Breast epithelium (tissue), 4 donors: ENCODE measurements at places on chromosomes 3 and 15. TPM values are rescaled to one million over a fixed set of nuclear protein-coding genes. Genes with fewer than 3 reads are reported as not detected.

DNA sequence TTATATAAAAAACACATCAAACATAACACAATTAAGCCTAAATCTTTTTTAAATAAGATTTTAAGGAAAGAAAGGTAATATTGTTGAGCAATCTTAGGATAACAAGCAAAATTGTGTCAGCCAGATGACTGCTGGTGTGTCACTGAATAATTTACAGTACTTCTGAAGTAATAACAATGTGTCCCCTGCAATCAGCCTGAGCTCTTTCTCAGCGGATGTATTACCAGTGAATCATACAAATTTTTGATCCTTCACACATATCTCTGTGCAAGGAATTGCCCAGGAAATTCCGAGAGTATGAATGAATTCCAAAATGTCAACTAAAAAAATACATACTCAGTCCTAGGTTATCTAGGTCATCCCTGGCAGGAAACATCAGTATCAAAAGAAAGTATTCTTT lies 76.6 kb upstream of the PTX3 start:
- H3K4me3 ChIP-seq = no peak overlapping the region
- H3K27ac ChIP-seq = no peak overlapping the region
- H3K4me1 ChIP-seq = no peaks in the 10 kb centered on the region
- H3K27me3 ChIP-seq = no peaks in the 10 kb centered on the region
- no peak for DNase-seq

Gene AHSG
- not detected for total RNA-seq

DNA sequence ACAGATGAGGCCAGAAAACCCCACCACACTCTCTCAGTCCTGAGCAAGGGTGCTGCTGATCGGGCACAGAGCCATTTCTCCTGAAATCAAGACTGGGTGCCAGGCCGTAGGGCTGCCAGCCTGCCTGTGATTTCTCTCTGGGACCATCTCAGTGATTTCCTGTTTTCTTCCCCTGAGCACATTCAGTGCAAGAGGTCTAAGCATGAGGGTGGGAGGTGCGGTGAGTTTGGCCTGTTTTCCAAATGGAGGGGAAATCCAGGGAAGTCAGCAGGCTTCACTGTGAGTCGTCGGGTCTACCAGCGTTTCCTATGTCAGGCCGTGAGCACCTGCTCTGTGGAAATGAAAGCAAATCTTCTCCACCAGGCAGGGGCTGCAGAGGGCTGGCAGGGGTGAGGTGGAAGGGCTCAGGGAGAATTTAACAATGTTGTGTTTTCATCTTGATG lies 82.3 kb downstream of the ST6GAL1 start:
- no peak overlapping the region for H3K27ac ChIP-seq
- no peaks in the 10 kb centered on the region for H3K4me1 ChIP-seq
- no peaks in the 10 kb centered on the region for H3K27me3 ChIP-seq
- no peak overlapping the region for H3K4me3 ChIP-seq
- H3K36me3 ChIP-seq = no peaks in the 10 kb centered on the region
- DNase-seq = no peak

DNA sequence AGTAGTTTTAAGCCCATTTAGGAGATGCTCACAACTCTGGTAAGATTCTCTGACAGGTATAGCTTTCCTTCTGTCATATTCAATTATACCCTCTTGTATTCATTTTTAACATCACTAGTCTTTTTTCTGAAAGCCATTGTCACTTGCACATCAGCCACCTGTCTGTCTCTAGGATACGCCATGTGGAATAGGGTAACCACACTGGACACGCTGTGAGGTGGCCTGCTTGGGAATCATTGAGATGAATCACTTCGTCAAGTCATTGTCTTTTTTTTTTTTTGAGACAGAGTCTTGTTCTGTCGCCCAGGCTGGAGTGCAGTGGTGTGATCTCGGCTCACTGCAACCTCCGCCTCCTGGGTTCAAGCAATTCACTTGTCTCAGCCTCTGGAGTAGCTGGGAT lies 7.4 kb downstream of the TM6SF1 start:
- H3K36me3 ChIP-seq = no peaks in the 10 kb centered on the region
- H3K4me1 ChIP-seq = no peaks in the 10 kb centered on the region
- no peak for DNase-seq
- H3K4me3 ChIP-seq = no peak overlapping the region
- no peaks in the 10 kb centered on the region for H3K27me3 ChIP-seq

DNA sequence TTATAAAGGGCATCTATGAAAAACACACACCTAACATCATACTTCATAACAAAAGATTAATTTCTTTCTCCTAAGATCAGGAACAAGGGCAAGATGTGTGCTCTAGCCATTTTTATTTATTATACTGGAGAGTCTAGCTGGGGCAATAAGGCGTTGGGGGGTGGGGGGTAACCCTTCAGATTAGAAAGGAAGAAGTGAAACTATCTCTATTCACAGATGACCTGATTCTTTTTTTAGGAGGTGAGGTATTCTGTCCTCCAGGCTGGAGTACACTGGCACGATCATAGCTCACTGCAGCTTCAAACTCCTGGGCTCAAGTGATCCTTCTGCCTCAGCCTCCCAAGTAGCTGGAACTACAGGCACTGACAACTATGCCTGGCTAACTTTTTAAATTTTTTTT lies 89.5 kb upstream of the MANF start:
- H3K36me3 ChIP-seq = no peaks in the 10 kb centered on the region
- H3K4me3 ChIP-seq = no peak overlapping the region
- no peaks in the 10 kb centered on the region for H3K4me1 ChIP-seq

- H3K36me3 ChIP-seq = no peaks in the 10 kb centered on the region
- H3K27ac ChIP-seq = peak overlapping the region; percentile 99
- DNase-seq = peak; percentile 89
- H3K4me1 ChIP-seq = peaks cover 38% of the 10 kb centered on the region
- no peaks in the 10 kb centered on the region for H3K27me3 ChIP-seq
- H3K4me3 ChIP-seq = no peak overlapping the region
Measured at GRCh38 chr3:50604628-50605588, 6.7 kb downstream of the CISH start.

DNA sequence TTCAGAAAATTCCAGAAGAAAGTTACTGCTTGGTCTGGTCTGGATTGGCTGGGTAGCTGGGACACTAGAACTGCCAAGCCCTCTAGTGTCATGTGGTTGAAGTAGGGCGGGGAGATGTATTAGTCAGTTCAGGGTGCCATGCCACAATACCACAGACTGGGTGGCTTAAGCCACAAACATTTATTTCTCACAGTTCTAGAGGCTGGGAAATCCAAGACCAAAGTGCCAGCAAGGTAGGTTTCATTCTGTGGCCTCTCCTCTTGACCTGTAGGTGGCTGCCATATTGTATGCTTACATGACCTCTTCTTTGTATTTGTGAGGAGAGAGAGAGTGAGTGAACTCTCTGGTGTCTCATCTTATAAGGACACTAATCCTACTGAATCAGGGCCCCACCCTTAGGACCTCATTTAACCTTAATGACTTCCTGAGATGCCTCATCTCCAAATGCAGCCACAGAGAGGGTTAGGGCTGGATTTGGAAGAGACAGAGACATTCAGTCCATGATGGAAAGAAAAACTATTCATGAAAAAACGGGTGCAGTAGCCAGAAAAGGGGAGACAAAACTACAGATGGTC lies 18.1 kb upstream of the ZSCAN2 start:
- H3K36me3 ChIP-seq = no peaks in the 10 kb centered on the region
- DNase-seq = no peak
- H3K27me3 ChIP-seq = no peaks in the 10 kb centered on the region
- H3K4me3 ChIP-seq = no peak overlapping the region
- H3K27ac ChIP-seq = no peak overlapping the region
- no peaks in the 10 kb centered on the region for H3K4me1 ChIP-seq

Gene GOLGA8T
- total RNA-seq = not detected

Gene NAA80
- total RNA-seq = 6.0 TPM

Gene SLC51A
- total RNA-seq = not detected

DNA sequence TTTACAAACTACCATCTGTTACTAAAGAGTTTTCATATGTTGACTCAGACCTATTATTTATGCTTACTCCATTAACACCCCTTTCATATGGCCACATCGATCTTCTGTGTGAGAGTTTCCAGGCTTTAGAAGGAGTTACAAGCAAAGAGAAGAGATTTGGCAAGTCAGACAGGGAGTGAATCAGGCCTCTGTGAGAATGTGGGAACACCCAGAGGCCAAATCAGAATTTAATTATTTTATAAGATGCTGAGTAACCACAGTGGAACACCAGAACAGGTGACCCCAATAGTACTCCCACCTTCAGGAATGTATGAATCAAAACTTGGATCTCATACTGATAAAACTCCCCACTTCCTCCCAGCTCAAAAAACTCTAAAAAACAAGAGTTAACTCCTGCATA lies 42.0 kb downstream of the IFT57 start:
- no peak overlapping the region for H3K27ac ChIP-seq
- no peaks in the 10 kb centered on the region for H3K36me3 ChIP-seq
- DNase-seq = no peak
- no peak overlapping the region for H3K4me3 ChIP-seq

- H3K4me1 ChIP-seq = no peaks in the 10 kb centered on the region
- H3K27me3 ChIP-seq = no peaks in the 10 kb centered on the region
- no peaks in the 10 kb centered on the region for H3K36me3 ChIP-seq
- H3K27ac ChIP-seq = no peak overlapping the region
- no peak for DNase-seq
Measured at GRCh38 chr3:196800742-196801434, 61.2 kb downstream of the PAK2 start.

Gene EPHB3
- 25.3 TPM for total RNA-seq

Gene ITIH4
- total RNA-seq = 5.8 TPM

DNA sequence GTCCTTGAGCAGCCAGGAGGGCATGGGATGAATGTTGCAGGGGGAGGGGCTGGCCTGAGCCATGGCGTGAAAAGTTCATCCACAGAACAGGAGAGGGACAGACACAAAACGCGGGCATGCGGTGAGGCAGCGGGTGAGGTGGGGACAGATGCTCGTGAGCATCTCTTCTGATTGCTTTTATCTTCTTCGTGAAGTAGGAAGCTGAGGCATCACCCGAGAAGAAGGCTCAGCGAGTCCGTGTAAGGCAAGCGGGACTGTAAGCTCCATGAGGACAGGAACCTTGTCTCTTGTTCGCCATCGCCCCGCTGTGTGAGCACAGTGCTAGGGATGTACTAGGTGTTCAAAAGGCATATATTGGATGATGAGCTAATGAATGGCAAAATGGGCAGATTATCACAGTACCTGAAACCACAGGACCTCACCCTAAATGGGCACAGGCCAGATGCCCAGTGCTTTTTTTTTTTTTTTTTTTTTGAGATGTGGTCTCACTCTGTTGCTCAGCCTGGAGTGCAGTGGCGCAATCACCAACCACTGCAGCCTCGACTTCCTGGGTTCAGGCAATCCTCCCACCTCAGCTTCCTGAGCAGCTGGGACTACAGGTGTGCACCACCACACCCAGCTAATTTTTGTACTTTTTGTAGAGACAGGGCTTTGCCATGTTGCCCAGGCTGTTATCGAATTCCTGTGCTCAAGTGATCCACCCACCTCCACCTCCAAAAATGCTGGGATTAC lies 46.8 kb downstream of the CPN2 start:
- H3K27me3 ChIP-seq = no peaks in the 10 kb centered on the region
- H3K4me1 ChIP-seq = no peaks in the 10 kb centered on the region
- H3K27ac ChIP-seq = no peak overlapping the region
- no peaks in the 10 kb centered on the region for H3K36me3 ChIP-seq
- no peak for DNase-seq

- no peaks in the 10 kb centered on the region for H3K27me3 ChIP-seq
- H3K4me3 ChIP-seq = no peak overlapping the region
- H3K36me3 ChIP-seq = no peaks in the 10 kb centered on the region
Measured at GRCh38 chr3:57803647-57804081, 47.6 kb downstream of the SLMAP start.

DNA sequence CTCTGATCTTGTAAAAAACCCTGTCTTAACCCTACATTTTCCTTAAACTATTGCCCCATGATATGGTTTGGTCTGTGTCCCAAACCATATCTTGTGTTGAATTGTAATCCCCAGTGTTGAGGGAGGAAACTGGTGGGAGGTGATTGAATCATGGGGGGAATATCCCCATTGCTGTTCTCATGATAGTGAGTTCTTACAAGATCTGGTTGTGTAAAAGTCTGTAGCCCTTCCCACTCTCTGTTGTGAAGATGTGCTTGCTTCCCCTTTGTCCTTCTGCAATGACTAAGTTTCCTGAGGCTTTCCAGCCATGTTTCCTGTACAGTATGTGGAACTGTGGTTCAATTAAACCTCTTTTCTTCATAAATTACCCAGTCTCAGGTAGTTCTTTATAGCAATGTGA lies 881.4 kb downstream of the DIPK2A start:
- H3K27me3 ChIP-seq = no peaks in the 10 kb centered on the region
- no peaks in the 10 kb centered on the region for H3K4me1 ChIP-seq
- H3K36me3 ChIP-seq = no peaks in the 10 kb centered on the region
- no peak for DNase-seq

Gene SCAANT1
- not detected for total RNA-seq

GRCh38 chr15:94610069-94610468 lies 378.7 kb downstream of the MCTP2 start:
- H3K27ac ChIP-seq = no peak overlapping the region
- DNase-seq = no peak
- H3K27me3 ChIP-seq = no peaks in the 10 kb centered on the region
- H3K4me1 ChIP-seq = no peaks in the 10 kb centered on the region
- H3K4me3 ChIP-seq = no peak overlapping the region
- no peaks in the 10 kb centered on the region for H3K36me3 ChIP-seq

DNA sequence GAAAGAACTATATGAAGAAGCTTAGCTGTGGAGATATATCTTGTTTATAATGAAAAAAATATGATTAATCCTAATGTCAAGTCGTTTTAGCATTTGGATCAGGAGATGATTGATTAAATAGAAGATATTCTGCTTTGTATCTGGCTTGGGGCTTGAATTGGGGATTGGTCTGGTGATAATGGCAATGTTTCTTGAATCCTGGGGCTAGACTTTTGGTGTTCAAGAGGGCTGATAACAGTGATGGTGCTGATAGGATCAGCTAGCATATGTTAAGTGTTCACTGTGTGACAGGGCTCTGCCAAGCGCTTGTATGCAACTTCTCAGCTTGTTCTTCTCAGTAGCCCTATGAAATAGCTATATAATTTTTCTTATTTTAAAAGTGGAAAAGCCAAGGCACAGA lies 20.2 kb downstream of the CNOT10 start:
- no peak overlapping the region for H3K4me3 ChIP-seq
- no peak for DNase-seq
- H3K27me3 ChIP-seq = no peaks in the 10 kb centered on the region
- no peak overlapping the region for H3K27ac ChIP-seq
- H3K36me3 ChIP-seq = no peaks in the 10 kb centered on the region
- no peaks in the 10 kb centered on the region for H3K4me1 ChIP-seq

Gene VEPH1
- 8.8 TPM for total RNA-seq

DNA sequence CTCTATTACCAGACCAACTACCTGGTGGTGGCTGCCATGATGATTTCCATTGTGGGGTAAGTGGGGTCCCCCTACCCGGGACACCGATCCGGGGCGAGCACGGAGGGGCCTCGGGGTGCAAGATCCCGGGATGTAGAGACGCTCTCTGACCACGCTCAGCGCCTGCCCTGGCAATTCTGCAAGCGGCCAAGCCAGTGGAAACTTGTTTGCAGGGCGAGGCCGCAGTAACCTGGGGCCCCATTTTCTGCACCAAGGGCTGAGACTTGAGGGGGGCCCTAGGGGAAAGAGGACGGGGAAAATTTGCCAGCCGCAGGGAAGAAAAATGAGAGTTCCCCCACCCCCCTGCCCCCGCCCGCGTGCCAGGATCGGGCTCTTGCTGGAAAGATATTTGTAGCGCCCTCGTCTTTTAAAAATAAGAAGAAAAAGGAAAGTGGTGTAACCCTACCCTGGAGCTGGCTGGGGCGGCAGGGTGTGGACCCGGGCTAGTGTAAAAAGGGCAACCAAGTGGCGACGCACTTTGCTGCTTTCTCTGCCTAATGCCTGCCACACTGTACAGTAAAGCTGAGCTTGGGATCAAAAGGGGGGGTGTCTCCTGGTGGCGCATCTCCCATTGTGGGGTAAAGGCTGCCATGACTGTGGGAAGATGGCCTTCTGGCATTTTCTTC lies 563 bp downstream of the ARL6IP5 start:
- peak overlapping the region; percentile 91 for H3K4me3 ChIP-seq
- peak overlapping the region; percentile 92 for H3K27ac ChIP-seq
- H3K36me3 ChIP-seq = no peaks in the 10 kb centered on the region
- DNase-seq = no peak
- H3K27me3 ChIP-seq = no peaks in the 10 kb centered on the region
- H3K4me1 ChIP-seq = peaks cover 34% of the 10 kb centered on the region
